ENCODE measurements at places on chromosomes 2 and 18.
A peak's percentile ranks its signal among the peaks of the same experiment; 100 is the strongest.

- no peak for ATAC-seq
Measured at GRCh38 chr18:52963481-52963880, 623.5 kb downstream of the DCC start.

- no peak for ATAC-seq
Measured at GRCh38 chr2:129379411-129379810, 600.1 kb upstream of the RAB6C start.

DNA sequence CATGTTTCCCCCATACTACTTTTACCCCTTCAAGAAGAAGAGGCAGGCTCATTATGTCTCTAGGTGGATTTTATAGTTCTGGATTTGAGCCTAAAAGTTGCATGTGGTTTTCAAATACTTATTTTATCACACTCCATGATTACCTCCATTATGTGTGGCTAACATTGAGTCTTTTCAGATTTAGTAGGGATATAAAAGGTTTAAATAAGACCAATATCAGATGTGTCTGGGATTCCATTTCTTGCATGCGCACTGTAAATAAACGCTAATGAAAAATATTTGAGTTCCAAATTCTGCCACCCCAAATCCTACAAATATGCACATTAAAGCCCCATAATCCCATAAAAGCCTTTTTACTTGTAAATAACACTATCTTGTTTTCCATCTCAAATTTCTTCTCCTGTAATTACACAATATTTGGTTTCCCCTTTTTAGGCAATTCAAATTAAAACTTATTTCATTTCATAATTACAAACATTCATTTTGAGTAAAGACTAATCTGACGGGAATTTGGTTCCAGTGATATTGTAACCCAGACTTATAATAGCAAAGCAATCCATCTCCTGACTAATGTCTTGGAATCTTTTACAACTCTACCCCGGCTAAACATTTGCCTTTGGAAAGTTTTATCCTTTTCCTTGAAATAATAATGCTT is 600.0 kb downstream of the SLC4A3 start:
- no peak for ATAC-seq

- ATAC-seq, result peak; percentile 83
Measured at GRCh38 chr2:191617575-191617974, 60.4 kb upstream of the NABP1 start.

GRCh38 chr2:36407413-36407812 is 51.8 kb downstream of the CRIM1 start:
- ATAC-seq, result no peak

- no peak for ATAC-seq
Measured at GRCh38 chr2:103875131-103875530, 978.8 kb upstream of the POU3F3 start.

- ATAC-seq, result peak; percentile 87
Measured at GRCh38 chr18:23307567-23308295, 145.4 kb upstream of the RIOK3 start.

DNA sequence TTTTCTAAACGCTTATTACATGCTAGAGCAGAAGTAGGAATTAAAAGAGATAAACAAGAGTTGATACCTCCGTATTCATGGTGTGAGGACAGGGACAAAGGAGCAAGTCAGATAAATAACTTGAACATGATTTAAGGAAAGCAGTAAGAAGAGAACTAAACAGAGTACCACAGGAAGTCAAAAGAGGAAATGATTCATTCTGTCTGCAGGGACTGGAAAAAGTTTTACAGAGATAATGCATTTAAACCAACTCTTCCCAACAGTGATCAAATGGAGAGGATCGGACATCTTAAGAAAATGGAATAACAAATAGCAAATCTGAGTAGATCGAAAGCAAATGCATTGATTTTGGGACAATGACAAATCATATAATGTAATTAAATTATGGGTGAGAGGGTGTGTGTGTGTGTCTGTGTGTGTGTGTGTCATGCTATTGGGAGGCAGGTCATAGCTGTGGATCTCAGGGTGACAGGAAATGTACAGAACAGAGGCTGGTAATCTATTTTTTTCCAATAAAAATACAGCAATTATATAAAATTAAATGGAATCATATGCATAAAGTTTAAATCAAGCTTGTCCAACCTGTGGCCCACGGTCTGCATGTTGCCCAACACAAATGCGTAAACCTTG is 113.4 kb downstream of the MC4R start:
- ATAC-seq, result no peak

DNA sequence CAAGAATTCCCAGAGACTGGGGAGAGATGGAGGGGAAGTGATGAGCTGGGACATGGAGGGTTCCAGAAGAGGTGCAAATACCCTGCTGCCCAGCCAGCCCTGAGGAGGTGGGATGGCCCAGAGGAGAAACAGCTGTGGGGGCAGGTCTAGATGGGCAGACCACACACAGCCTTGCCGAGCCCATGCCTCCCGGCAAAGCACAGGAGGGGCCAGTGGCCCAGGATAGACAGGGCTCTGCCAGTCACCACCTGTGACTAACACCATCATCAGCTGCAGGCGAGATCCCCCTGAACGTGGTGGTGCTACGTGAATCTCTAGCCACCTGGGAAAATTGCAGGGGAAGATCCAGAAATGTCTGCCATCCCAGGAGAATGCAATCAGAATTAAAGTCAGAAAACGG is 39.4 kb downstream of the SCTR start:
- no peak for ATAC-seq

DNA sequence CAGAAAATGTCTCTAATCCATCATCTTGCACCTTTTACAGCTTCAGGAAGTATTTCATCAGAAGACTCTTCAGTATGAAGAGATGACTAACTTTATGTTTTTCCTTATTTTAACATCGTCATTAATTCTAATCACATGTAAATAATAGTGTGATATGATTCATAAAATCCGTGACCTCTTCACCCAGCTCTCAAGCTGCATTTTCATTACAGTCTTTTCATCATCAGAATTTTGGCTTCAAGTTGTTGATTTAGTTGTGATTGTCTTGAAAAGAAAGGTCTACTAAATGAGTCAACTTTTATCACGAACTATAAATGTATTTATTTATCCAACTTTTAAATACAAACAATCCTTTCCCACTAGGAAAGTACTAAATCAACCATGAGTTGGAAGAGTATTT is 410.3 kb downstream of the LRP1B start:
- ATAC-seq, result no peak

DNA sequence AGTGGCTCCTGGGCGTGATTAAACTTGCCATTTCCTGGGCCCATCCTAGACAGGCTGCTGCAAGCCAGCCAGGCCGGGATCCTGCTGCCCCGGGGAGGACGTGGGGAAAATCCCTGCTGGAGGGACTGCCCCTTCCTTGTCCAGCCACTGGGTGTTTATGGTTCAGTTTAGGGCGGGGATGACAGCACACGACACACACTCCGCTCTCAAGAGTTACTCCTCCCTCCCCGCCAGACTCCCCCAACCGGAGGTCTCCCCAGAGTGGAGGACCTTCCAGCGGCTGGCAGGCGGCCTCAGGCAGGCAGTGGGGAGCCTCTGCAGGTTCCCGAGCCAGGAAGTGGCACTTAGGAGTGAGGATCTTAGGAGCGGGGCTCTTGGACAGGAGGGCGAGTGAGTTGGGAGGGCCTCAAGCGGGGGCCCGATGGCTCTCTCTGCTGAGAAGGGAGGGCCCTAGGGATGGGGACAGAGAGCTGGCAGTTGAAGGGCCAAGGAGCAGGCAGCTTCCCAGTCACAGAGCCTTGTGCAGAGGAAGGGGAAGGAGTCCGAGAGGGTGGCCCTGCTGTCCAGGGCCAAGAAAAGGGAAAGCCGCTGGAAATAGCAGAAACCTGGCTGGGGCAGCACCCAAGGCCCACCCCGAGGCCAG is 5.7 kb upstream of the GPR35 start:
- peak; percentile 23 for ATAC-seq

- no peak for ATAC-seq
Measured at GRCh38 chr2:234690569-234691213, 193.8 kb upstream of the ARL4C start.

GRCh38 chr18:60500960-60501359 is 128.4 kb upstream of the MC4R start:
- ATAC-seq, result no peak

- ATAC-seq, result no peak
Measured at GRCh38 chr2:30106543-30106942, 40.3 kb upstream of the YPEL5 start.

DNA sequence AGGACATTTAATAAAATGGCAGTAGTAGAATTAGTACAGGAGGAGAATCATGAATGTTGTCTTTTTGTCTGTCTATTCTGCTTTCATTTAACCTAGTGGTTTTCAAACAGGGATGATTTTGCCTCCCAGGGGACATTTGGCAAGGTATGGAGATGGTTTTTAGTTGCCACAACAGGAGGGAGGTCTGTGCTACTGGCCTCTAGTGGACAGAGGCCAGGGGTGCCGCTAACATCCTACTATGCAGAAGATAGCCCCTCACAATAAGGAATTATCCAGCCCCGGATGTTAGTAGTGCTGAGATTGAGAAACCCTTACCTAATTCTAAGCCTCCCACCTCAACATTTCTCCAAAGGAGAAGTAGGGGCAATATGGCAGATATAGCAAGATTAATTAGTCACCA is 18.3 kb downstream of the FASTKD2 start:
- ATAC-seq, result no peak

Measured in activated T-helper 17 cell treated with anti-CD3 and anti-CD28 coated beads, Interleukin-2, amount 50 U/mL, for 72 hours (primary cell).